ENCODE measurements at places on chromosomes 13 and 19.

GRCh38 chr13:97318532-97318931 lies 96.4 kb downstream of the MBNL2 start:
- no peak for DNase-seq

- no peak for DNase-seq
Measured at GRCh38 chr19:12783849-12784393, 7.4 kb upstream of the JUNB start.

DNA sequence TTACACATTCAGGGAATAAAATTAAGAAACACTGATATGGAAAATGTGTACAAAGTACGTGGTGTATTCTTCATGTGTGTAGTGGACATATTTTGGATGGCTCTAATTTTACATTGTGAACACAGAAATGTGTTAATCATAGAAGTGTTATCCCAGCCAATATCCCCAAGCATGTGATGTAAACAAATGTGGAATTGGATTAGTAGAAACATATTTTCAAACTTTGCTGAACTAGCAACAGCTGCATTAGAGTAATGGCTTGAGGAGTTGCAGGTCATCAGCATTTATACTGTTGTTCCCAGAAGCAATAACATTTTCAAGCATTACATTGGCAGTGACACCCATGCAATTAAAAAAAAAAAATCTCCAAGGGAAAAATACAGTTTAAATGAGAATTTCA lies 600.6 kb downstream of the SLITRK1 start:
- no peak for DNase-seq

GRCh38 chr13:52921194-52921593 lies 72.8 kb upstream of the PCDH8 start:
- DNase-seq, result peak; percentile 29
